CD4-positive, alpha-beta T cell treated with Interleukin-12 subunit alpha and Interleukin-12 subunit beta, for 1 hour (primary cell): ENCODE measurements at places on chromosomes 2 and 18.

GRCh38 chr18:44802508-44802907 lies 121.8 kb downstream of the SETBP1 start:
- DNase-seq: no peak

GRCh38 chr2:68964282-68964681 lies 10.2 kb upstream of the GKN1 start:
- DNase-seq: no peak

DNA sequence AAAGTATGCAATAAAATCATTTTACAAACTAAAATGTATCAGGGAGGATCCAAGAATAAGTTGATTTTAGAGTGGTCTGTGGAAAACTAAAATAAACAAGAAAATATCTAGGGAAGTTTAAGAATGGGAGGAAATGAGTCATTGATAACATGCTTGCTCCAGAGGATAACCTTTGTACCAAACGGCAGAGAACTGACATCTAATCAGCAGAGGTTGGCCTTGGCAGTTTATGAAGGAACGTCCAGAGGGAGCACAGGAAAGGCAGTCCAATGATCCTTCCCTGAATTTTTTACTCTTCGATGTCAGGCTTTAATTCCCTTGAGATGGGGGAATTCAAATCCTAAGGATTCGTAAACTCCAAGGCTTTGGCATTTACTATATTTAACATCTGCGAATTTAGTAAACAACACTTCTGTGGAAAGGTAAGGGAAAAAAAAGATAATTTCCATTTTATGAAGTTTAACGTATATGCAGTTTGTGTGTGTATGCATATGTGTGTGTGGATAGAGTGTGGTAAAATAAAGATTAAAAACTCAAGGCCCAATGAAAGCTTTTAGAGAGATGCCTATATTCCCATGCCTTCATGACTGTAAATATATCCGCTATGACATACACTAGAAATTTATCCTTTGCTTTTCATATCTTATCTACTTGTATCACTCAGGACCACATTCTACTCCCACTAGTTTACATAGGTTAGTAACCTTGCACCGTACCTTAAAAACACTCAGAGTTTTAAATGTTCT lies 8.7 kb upstream of the INPP1 start:
- DNase-seq: no peak

DNA sequence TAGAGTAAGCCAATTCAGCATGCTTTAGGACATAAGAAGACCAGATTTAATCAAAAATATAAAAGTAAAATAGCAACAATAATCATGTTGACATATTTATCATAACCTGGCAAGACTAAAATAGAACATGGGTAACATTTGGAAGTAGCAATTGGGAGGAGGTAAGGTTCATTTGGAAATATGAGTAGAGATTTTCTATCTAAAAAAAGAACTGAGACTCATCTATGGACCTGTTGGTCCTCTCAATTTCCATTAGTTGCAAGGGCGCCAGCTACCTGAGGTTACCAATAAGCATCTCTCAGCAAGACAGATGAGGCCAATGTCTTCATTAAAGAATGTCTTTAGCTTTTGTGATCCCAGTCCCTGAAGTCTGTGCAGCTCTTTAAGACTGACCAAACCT lies 196.0 kb downstream of the IRS1 start:
- no peak for DNase-seq

- DNase-seq: no peak
Observed at GRCh38 chr2:201093573-201093972, 21.8 kb downstream of the NDUFB3 start.

GRCh38 chr2:133982256-133982655 lies 271.6 kb upstream of the MGAT5 start:
- no peak for DNase-seq
